Stimulated activated CD4-positive, alpha-beta T cell treated with anti-CD3 and anti-CD28 coated beads, Interleukin-4, amount 100 ng/mL, for 1 hour (primary cell): ENCODE measurements at places on chromosomes 4 and X.

DNA sequence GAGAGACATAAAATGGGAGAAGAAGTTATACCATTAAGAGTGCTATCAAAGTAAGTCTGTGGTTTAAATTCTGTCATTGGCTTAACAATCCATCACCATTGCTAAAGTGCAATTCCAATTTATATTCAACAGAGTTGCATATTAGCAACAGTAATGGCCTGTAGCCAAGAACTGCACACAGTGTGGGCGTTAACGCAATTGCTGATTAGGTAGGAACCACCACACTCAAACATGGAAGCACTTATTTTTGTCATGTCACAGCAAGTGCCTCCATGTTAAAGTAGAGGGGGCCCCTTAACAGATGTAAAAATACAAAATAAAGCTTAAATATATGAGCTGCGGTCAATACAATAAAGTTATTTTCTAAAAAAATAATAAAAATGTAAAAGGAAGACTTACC is 10.8 kb downstream of the LARP7 start:
- no peak for DNase-seq

GRCh38 chrX:39242187-39242586 is 440.9 kb downstream of the MID1IP1 start:
- DNase-seq: no peak

- no peak for DNase-seq
Measured at GRCh38 chr4:54109241-54110018, 9.5 kb downstream of the GSX2 start.

GRCh38 chr4:99572527-99573240 is 1.9 kb upstream of the MTTP start:
- no peak for DNase-seq

- DNase-seq: no peak
Measured at GRCh38 chrX:30751497-30751896, 98.3 kb downstream of the GK start.

GRCh38 chr4:189304809-189305208 is 635.9 kb upstream of the FRG1 start:
- no peak for DNase-seq

DNA sequence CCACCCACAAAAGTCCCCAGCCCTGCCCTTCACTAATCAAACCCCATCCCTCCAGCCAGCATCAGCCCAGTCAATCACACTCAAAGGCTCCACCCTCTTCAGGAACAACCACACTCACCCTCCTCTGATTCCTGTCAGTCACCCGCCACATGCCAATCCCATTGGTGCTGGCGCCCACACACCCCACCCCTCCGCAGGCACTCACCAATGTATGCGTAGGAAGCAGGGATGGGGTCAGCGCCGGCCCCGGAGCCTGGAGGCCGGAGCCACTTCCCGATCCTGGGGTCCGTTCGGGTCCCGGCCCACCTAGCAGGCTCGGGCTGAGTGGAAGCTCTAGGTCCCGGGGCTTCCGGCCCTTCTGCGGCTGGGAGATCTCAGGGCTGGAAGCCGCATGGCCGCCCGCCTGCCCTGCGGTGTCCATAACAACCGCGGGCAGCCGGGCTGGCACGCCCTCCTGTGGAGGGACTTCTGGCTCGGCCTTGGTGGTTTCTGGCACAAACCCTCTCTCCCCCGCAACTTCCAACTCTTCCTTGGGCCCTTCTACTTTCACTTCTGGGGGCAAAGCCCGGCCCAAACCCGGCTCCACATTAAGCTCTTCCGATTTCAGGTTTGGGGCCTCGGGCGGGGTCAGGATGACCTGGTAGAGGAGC is 7.9 kb upstream of the CFP start:
- DNase-seq: peak; percentile 46

- no peak for DNase-seq
Measured at GRCh38 chrX:39261446-39262147, 460.3 kb downstream of the MID1IP1 start.

GRCh38 chrX:109685656-109686078 is 47.4 kb downstream of the ACSL4 start:
- no peak for DNase-seq

GRCh38 chrX:37361596-37361995 is 12.4 kb downstream of the PRRG1 start:
- DNase-seq: no peak

- DNase-seq: no peak
Measured at GRCh38 chrX:101803451-101803850, 128.4 kb downstream of the ZMAT1 start.

- DNase-seq: no peak
Measured at GRCh38 chrX:136491832-136492231, 4.1 kb downstream of the BRS3 start.

DNA sequence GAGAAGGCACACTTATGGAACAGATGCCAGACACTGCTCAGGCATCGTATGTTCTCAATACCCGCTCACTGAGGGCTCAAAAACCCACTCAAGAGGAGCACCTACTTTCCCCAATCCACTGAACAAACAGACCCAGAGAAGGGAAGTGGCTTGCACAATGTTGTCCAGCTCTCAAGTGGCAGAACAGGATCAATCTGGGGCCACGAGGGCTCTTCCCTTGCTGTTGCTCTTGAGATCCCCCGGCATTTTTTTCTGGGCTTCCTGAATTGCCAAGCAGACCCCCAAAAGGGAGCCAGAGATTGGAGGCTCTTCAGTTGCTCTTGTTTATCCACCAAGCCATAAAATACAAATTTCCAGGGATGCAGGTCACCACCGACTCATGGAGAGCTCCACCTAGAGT is 35.7 kb downstream of the IDS start:
- no peak for DNase-seq

DNA sequence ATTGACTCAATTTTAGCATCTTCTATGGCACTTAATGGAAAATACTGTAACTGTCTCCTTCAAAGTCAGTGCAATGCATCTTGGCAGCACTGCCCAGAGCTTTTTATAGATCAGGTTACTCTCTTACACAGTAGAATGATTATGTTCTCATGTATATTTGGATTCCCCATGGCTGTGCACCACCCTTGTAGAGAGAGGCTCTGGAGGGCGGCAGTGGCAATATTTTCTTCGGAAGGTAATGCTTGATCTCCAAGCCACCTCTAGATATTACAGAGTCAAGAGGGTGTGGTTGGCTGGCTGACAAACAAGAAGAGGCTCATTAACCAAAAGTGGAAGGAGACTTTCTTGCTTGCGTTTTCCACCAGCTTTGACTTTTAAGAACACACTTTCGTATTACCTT is 72.8 kb upstream of the ARSJ start:
- no peak for DNase-seq
